ENCODE measurements at places on chromosomes 16 and 17.

GRCh38 chr16:72124761-72125634 lies 31.4 kb downstream of the DHX38 start:
- DNase-seq = peak; percentile 8

DNA sequence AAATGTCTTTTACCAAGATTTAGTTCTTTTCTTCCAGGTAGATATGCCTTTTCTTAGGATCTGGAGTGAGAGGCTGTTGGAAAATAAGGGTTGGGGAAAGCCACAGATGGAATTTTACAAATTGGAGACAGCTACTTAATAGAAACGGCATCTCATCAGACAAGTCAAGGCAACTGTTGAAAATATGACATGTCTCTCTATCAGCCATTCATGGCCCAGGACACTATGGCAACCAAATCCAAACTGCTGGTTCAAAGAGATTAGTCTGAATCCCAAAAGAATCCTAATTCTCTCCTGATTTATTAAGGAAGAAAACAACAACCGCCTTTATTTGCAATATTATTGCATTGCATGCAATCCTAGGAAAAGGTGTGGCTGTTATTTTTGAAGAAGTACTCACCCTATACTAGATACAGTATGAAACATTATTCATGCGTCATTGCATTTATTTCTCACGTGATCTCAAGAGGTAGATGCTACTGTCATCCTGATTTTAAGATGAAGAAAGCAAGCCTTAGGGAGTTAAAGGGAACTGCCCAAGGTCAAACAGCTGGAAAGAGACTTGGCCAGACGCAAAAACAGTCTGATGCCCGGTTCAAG lies 12.6 kb upstream of the CEP20 start:
- no peak for DNase-seq

- peak; percentile 90 for DNase-seq
Observed at GRCh38 chr17:80861892-80862291, 129.7 kb upstream of the CHMP6 start.

GRCh38 chr16:22664132-22664531 lies 149.8 kb upstream of the HS3ST2 start:
- DNase-seq = no peak

- DNase-seq = no peak
Observed at GRCh38 chr17:71440513-71440912, 680.3 kb upstream of the SOX9 start.

GRCh38 chr16:1300664-1301476 lies 8.6 kb upstream of the UBE2I start:
- DNase-seq = no peak

DNA sequence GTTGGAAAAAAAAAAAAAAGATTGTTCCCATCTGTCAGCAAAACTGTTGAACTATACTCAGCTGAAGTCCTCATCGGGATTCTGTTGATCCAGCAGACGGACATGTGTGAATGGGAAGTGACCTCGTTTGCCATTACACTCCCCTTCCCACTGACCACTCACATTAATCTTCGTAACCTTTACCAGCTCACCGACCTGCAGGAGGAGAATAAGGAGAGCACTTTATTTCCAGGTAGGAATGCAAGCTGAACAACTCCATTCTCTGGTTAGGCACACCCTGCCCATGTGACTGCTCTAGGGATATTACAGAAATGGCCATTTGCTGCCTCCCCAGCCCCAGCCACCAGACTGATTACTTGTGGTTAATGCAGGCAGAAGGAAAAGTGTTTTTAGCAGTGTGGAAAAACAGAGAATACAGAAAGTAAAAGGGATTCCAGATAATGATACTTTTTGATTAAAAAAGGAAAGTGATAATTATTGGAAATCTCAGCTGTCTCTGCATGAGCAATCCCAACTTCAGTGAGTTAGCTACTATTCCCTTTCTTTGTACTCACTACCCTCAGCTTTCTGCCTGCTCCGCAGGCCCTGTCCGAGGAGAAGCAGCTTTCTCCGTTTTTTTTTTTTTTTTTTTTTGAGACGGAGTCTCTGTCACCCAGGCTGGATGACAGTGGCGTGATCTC lies 23.6 kb upstream of the YWHAE start:
- DNase-seq = no peak

DNA sequence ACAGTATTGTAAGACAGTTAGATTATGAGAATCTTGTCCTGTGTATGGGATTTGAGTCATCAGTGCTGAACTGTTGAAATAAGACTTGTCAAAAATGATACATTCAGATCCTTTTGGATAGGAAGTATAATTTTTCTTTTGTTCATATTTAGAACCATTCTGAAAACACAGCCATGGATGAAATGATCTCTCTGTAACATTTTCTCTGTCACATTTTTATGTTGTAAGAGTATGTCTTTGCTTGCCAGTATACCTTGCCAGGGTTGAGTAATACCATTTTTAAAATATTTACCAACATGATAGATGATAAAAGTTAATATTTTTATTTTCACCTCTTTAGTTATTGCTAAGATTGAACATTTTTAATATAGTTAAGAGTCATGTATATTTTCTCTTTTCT lies 45.0 kb downstream of the NSRP1 start:
- no peak for DNase-seq

Measured in SHP77 treated with DMSO at 0.1 percent for 48 hours (cell line).